NCI-H2107 (cell line): ENCODE measurements at places on chromosomes 7 and 10.

DNA sequence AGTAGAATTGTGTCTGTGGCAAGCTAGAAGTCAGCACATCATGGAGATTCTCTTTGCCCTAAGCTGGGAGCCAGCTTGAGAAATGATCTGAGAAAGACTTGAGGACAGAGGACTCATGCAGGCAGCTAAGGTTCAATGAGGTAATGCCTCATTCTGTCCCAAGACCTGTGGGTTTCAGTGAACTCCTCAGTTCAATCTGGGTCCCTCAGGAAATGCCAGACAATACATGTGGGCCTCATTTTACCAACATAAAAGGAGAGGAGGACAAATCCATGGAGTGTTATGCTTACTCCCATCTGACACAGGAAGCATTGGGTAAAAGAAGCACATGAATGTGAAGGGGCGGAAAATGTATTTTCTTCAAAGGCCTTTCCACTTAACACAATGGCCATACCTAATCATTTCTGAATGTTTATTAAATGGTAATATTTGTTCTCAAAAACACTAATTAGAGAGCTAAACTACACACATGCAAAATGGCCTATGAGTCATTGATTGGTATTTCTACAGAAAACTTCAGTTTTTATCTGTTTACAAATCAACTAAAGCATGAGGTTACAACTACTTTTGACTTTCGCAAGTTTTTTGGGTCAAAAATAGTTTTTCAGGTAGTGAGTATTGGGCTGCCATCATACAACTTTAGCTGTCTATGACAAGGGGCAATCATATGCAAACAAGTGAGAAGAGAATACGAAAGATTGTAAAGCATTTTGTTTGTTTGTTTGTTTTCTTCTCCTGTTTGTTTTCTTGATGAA lies 205.3 kb downstream of the CHRM2 start:
- DNase-seq: no peak

- DNase-seq: no peak
These were observed 12.4 kb upstream of the ZNF862 start for GRCh38 chr7:149825567-149826343.

GRCh38 chr10:31697271-31698180 lies 231.1 kb downstream of the ARHGAP12 start:
- DNase-seq: peak; percentile 1

DNA sequence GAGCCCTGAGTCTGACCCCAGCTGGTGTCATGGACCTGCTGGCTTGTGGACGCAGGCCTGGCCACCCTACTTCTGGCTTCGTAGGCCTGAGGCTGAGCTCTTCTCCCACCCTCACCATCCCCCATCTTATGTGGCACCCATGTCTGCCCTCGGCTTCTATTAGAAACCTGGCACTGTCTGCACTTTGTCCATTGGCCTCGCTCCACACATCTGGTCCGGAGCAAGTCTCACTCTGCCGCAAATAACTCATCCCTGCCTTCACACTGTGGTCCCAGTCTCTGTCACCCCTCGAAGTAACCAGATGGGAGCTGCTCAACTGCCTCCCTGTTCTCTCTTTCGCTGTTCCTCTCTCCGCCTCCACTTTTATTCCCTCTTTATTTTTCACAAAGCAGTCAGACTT lies 78.6 kb downstream of the TRRAP start:
- no peak for DNase-seq

DNA sequence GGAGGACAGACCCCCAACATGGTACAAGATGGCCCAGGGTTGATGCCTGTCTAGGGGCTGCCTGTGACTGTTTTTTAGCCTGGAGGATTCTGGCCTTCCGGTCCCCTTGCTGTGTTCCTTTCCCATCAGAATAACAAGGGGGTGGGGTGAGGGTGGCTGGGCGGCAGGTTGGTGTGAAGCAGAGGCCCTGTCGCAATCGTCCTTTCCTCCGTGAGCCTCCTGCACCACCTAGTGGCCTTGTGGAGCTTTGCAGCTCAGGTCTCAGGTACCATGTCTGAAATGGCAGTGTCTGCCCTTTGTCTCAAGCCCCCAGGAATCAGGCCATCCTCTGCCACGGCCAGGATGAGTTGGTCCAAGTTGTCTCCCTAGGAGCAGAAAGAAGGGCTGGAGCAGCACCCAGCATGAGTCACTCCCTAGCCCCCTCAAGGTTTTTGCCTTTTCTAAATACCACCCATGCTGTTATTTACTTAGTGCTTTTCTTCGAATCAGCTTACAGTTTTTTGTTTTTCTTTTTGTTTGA lies 24.2 kb downstream of the TACR2 start:
- DNase-seq: peak; percentile 85

DNA sequence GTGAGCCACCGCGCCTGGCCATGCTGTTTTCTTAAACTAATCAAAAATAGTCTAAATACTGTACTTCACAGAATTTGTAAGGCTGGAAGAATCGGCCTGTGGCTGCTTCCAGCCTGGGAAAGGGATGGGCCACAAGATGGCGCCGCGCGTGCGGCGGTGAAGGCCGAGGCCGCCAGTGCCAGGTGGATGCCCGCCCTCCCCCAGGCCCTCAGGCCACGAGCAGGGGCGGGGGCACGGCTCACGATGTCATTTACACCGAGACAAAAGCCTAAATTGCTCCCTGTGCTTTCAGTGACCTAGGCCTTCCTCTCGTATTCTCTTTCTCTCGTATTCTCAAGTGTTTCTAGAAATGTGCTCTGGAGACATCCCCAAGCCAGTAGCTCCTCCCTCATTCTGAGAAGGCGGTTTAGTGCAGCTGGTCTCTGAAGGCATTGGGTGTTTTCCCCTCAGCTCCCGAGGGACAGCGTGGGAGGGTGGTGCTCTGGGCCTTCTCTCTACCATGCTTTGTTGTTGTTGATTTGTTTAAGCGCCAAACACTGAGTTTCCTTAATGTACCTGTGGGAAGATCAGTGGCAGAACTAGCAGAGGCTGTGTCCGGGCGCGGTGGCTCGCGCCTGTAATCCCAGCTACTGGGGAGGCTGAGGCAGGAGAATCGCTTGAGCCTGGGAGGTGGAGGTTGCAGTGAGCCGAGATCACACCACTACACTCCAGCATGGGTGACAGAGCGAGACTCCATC lies 68.4 kb downstream of the CDC123 start:
- peak; percentile 91 for DNase-seq

- no peak for DNase-seq
These were observed 453.4 kb upstream of the PODXL start for GRCh38 chr7:132009778-132010177.

DNA sequence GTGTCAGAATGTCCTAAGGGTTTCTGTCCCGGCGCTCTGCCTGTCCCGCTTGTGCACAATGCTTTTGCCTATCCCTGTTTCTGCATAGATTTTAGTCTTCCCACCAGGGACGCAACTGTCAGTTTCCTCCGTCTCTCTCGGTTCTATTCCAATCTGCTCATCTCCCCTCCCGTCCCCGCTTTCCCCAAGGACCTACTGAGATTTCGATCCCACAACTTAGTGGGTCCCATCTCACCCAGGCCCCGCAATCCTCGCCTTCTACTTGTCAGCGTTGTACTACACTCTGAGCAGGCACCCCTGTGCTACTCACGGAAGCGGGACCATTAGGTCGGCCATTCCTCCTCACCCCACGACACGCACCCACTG lies 519 bp upstream of the ZNF655 start:
- DNase-seq: no peak

GRCh38 chr10:110017907-110018306 lies 10.1 kb downstream of the ADD3 start:
- DNase-seq: no peak

DNA sequence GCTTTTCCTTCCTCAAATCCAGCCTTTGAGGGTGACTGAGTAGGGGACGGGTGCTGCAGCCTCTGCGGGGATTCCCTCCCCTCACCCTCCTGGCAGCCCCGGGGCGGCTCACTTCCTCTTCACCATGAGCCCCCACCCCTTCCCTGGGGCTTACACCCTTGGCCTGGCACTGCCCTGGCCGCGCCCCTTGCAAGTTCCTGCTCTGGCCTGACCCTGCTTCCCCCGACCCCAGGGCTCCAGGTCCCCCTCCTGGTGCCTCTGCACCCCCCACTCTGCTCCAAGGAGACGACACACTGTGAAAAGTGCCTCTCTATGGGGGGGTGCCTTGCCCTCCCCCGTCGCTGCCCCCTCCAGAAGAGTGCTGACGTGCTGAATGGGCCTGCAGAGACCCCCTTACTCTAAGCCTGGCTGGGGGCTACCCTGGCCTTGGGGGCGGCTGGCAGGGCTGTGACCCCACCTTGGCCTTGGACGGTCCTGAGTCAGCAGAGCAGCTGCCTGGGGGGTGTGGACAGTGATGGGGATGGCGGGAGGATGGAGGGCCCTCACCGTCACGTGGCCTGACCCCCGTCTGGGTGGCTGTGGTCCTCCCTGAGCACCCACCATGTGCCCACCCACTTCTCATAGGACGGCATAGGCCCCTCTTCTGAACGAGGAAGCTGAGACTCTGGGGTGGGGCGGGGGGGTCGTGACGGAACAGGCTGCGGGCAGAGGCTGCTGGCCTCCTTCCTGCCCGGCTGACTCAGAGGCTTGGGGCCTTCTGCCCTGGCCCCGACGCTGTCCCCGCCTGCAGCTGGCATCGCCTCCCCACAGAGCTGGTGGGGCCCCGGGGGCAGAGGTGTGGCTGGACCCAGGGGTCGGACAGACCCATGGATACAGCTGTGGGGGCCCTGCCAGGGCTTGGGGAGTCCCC lies 9.8 kb downstream of the LFNG start:
- no peak for DNase-seq

GRCh38 chr10:27020243-27020642 lies 80.1 kb downstream of the ANKRD26 start:
- no peak for DNase-seq

DNA sequence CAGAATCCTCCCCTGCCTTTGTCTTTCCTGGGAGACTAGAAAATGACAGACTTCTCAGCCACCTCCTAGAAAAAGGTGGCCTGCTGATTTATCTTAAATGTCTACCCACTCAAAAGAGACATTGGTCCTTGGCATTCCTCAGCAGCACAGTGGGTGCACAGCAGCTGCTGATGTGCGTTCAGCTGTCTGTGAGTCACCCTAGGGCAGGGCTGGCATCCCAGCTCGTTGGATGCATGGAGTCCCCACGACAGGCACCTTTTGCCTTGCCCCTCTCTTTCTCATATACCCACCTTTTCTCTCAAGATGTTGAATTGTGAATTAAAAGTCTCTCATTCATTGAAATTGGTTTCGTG lies 113.0 kb downstream of the DOCK1 start:
- no peak for DNase-seq

DNA sequence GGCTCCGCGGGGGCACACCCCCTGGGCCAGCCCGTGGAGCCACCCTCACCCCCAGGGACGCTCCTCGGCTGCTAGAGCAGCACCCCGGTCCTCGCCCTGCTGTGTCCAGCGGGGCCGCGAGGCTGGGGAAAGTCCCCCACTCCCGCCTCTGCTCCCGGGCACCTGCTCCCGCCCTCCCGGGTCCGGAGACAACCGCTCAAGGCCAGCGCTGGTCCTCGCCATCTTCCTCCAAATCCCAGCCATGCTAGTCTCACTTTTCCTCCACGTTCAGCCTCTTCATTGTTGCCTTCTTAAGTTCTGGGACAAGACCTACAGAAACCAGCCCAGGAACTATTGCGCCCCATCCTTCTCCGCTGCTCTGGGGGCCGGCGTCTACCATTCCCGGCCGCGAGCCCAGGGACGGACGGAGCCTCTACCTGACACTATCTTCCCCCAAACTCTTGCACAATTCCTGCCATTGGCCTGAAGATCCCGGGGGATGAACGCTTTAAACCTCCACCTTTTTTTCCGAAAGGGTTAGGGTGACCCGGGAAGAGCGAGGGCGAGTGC lies 4.8 kb upstream of the KCP start:
- no peak for DNase-seq

DNA sequence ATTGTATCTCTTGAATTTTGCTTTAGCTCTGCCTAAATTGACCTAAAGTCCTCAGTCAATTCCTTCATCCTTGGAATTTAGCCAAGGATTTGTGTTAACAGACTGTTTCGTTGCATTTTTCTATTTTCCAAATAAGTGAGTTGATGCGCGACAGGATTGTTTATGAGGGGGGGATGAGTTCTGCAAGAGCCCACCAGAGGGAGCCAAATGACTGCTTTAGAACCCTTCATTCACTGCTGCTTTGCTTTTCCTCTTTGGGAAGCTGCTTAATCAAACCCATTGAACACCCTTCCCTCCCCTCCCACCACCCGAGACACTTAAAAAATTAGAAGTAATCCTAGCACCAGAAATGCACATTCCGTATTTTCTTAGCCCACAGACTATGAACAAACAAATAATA lies 33.7 kb upstream of the PTF1A start:
- DNase-seq: peak; percentile 8

GRCh38 chr10:103854686-103855391 lies 537 bp downstream of the SH3PXD2A start:
- no peak for DNase-seq

- DNase-seq: no peak
These were observed 35.8 kb upstream of the COBL start for GRCh38 chr7:51352174-51353100.

- DNase-seq: no peak
These were observed 228.6 kb downstream of the GLRX3 start for GRCh38 chr10:130364631-130365411.

DNA sequence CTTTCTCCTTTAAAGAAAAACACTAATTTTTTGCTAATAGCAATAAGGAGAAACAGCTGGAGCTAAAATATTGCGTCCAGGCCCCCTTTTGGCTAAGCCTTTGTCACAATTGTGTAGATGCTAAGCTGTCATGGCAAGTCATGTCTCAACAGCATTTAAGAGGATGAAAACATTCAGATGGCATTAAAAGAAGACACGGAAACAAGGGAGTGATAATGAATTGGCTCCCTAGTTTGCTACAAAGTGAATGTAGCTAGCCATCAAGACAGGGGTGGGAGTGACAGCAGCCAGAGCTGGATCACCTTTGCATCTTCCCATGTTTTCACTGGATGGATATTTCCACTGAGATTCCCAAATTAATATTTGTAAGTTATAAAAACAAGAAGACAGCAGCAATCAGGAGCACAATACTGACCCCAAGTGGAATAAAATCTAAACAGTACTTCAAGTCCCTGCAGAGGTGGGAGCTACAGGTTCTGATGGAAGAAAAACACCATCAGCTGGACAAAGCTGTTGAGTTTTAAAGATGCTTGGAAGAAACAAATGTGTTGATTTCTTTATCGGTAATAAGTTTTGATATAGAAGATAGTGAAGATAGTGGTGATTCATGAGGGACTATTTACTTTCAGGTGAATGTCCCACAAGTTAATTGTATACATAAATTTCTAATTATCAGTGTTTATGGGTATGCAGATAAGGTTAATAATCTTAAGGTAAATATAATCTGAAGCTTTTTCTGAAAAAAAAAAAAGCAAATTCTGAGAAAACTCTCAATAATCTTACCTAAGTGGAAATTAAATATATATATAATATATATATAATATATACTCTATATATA lies 129.4 kb downstream of the SLC16A9 start:
- DNase-seq: no peak

- DNase-seq: no peak
These were observed 49.9 kb downstream of the ANK3 start for GRCh38 chr10:60339757-60340156.

- no peak for DNase-seq
These were observed 240.5 kb downstream of the PRPF18 start for GRCh38 chr10:13827076-13827797.

GRCh38 chr10:47111329-47111862 lies 188.6 kb upstream of the GDF10 start:
- no peak for DNase-seq
